ENCODE measurements at places on chromosomes 1 and 21. TPM values are rescaled to one million over a fixed set of nuclear protein-coding genes. Genes with fewer than 3 reads are reported as not detected.

DNA sequence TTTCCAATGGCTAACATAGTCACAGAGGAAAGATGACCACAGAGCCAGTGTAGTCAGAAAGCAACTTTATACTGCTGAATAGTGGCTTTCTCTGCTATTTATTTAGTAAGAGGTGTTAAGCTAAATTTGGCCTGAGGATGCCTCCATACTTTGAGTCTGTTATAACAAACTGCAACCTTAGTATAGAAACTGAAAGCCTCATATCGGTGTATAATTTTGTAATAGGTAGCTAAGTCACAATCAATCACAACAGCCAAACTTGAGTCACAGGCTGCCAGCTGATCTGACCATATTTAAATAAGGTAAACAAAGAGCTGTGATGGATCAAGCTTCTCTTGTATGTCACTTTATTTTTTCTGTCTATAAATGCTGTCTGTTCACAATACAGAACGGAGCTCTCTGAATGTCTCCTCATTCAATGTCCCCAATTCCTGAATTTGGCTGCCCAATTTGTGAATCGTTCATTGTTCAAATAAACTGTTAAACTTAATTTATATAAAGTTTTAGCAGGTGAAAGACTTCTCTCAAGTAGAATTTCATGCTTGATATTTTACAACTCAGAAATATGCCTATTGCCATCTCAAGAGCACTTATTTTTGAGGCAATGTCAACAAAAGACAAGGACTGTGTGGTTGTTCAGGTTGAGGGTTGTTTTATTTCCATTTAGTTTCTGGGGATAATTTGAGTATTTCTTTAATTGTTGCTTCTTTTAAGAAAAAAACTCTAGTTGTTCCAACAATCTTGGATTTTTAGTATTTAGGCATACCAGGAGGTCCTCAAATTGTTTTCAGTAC is 339.7 kb upstream of the B3GALT2 start:
- no peak for DNase-seq

- no peak for DNase-seq
Observed at GRCh38 chr1:69569576-69570328, 2.0 kb downstream of the LRRC7 start.

GRCh38 chr21:45848331-45848730 is 133.2 kb upstream of the COL6A1 start:
- no peak for DNase-seq

DNA sequence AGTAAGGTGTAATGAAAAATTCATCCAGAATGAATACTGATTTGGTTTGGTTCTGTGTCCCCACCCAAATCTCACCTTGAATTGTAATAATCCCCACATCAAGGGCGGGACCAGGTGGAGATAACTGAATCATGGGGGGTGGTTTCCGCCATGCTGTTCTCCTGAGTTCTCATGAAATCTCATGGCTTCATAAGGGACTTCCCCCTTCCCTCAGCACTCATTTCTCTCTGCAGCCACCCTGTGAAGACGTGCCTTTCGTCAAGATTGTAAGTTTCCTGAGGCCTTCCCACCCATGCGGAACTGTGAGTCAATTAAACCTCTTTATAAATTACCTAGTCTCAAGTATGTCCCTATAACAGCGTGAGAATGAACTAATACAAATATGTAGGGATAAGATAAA is 5.5 kb upstream of the SYNJ1 start:
- DNase-seq: no peak

- DNase-seq: no peak
Observed at GRCh38 chr1:33319186-33319948, 1.5 kb downstream of the A3GALT2 start.

DNA sequence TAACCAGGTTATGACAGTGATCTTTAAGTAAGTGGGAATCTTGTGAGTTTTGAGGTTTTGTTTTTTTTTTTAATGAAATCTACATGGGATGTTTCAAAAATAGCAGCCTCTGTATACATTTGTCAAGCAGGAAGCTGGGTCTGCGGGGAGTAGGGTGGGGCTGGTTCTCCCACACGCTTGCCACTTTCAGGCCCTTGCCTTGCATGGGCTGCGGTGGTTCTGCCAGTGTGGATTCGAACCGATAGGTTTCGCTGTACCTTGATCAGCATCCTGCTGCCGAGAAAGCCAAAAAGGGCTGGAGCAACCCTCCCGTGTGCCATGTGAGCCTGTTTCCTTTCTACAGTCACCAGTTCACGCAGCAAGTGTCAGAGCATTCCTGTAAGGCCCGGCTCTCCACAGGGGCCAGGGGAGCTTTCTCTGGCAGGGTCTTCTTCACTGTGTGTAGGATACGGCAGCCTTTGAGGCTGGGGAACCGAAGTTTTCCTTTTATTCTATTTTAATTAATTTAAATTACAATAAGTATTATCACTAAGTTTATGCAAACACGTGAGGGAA is 79.2 kb upstream of the SAMD11 start:
- DNase-seq: no peak

- DNase-seq: no peak
Observed at GRCh38 chr1:7249516-7249915, 464.3 kb downstream of the CAMTA1 start.

DNA sequence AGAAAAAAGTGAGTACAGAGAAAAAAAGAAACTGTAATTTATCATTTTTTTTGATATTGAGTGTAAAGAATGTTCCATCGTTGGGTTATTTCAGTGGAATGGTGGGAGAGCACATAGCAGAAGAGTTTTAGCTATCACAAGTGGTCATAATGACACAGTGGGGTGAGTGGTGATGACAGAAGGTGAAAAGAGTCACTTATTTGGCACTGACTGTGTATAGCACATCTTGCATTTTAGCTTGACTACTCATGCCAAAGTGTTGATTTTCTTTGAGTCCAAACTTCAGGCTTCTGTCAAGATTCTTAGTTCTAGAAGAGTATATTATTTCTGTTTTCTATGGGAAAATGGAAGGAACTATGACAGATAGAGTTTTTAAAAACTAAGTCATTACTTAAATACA is 261.2 kb downstream of the GRIK1 start:
- DNase-seq: peak; percentile 16

- peak; percentile 34 for DNase-seq
Observed at GRCh38 chr1:224631462-224632115, 15.5 kb downstream of the CNIH3 start.

- peak; percentile 52 for DNase-seq
Observed at GRCh38 chr21:32565856-32566465, 19.4 kb downstream of the TCP10L start.

- peak; percentile 48 for DNase-seq
Observed at GRCh38 chr1:246035060-246035541, 472.0 kb downstream of the SMYD3 start.

GRCh38 chr21:31781737-31782136 is 49.8 kb upstream of the SCAF4 start:
- peak; percentile 77 for DNase-seq

GRCh38 chr1:115190540-115191170 is 101.4 kb upstream of the TSPAN2 start:
- DNase-seq: peak; percentile 36

GRCh38 chr1:226629896-226630550 is 81.5 kb downstream of the STUM start:
- no peak for DNase-seq

DNA sequence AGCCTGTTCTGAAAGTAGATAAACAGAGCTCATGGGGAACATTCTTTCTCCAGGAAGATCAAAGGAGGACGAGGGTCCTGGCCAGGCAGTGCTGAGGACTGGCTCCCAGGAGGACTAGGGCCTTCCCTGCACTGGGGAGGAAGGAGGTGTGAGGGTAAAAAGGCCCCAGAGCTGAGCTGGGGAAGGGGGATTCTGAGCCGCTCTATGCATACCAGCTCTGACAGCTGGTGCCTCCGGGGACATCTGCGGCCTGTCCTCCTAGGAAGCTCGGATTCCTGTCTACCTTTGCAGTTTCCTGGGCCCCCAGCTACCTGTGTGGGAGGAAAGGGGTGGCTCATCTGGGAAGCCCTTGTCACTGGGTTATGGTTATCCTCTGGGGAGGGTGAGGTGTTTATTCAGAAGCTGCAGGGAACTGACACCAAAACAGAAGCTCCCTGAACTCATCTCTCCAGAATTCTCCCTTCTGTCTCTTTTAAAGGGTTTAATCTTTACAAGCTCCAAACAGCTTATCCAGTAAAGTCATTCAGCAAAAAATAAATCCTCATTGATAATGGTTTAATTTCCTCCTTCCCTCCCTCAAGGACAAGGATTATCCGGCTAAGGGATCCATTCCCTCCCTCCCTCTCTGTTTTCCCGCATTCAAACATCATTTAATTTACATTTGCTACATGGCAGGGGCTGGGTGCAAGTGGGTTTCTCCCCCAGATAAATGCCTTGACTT is 31.0 kb downstream of the NENF start:
- no peak for DNase-seq

- DNase-seq: peak; percentile 62
Observed at GRCh38 chr1:11784993-11785769, 20.6 kb downstream of the MTHFR start.

- no peak for DNase-seq
Observed at GRCh38 chr1:162029157-162029556, 5.5 kb upstream of the OLFML2B start.

DNA sequence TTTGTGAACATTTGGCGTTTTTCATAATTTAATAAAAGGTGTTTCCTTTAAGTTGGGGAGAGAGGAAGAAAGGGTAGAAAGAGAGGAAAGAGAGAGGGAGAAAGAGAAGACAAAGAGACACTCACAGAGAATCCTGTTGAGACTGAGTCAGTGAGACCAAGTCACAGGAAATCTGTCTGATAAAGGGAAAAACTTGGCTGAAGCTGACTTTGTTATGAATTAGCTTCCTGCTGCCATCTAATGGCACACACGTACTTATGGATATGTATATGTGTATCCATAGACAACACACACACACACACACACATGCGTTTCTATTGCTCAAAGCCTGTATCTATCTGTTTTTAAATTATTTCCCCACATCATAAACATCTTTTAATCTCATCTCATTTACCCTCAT is 42.5 kb upstream of the DISC1 start:
- peak; percentile 80 for DNase-seq

DNA sequence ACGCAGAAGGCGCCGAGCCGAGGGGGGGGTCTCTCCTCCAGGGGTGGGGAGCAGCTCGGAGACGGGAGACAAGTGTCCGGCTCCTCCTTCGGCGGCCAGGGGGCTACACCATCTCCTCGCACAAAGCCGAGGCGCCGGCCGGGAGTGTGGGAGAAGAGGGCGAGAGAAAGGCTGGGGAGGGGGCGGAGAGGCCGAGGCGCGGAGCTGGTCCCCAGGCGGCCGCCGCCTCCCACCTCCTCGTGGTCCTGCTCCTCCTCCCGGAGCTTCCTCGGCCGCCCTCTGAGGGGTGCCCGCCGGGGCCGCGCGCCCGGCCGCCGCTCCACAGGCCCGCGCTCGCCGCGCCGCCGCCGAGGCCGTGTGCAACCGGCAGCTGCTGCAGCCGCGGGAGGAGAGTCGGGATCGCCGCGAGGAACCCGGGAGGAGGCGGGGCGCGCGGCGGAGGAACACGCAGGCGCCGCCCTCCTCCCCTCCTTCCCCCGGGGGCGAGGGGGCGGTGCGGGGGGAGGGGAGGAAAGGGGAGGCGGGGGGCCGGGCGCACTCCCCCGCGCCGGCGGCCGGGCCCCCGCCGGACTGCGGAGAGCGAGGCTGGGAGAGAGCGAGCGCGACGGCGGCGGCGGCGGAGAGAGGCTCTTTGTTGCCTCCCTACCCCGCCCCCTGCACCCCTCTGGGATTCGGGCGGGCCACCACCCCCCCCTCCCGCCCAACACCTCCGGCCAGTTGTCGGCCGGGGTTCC is at the start of gene ENAH:
TSS of gene ENAH (minus strand) at position 395 of the 734 bp plus-strand sequence. CDS start 433 bp downstream, outside the sequence.
- peak; percentile 93 for DNase-seq

DNA sequence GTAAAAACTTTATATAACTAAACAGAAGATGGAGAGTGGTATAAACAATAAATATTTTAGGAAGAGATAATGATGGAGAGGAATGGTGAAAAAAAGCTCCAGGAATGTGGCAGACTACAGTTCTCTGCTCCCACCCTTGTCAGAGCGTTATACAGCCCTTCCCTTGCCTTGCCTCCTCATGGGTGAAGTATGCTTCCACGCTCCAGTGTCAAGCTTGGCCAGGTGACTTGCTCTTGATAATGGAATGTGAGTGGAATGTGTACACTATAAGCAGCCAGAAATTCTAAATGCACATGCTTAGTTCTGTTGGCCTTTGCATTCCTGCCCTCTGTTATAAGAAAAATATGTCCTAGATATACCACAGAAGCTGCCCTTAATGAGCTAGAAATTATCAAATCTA is 24.7 kb upstream of the POGK start:
- DNase-seq: peak; percentile 28

DNA sequence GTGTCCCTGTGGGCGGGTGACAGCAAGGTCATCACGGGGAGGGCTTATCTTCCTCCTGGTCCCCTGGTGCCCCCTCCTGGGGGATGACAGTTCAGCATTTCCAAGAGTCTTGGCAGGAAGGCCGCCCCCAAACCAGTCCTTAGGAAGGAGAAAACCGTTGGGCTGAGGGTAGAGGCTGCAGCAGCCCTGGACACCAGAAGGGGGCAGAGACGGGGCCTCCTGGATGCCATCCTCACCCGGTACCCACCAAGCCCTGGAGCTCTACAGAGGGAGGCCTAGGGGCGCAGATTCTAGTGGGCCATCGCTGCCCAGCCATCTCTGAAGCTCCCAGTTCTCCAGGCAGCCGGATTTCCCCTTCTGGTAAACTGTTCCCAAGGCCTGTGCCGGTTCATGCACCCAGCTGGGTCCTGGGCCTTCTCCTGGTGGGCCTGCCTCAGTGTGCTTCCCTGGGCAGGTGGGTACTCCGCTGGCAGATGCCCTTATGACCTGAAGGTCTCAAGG is 14.8 kb upstream of the ZNF669 start:
- peak; percentile 66 for DNase-seq

DNA sequence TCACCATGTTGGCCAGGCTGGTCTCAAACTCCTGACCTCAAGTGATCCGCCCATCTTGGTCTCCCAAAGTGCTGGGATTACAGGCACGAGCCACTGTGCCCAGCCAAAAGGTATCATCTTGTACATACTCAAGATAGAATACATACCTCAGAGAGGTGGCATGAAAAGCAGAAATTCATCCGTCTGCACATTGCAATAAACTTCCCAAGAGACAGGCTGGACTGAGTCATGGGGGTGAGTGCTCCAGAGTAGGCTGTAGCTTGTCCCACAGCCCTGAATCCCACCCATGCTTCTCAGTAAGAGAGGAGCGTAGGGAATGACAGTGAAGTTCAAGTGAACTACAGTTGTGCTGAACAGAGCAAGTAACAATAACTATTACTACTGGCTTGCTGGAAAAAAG is 19.7 kb downstream of the TOR3A start:
- DNase-seq: peak; percentile 46

GRCh38 chr1:171849245-171849898 is 8.1 kb downstream of the DNM3 start:
- DNase-seq: no peak

GRCh38 chr1:109579491-109579890 is 31.1 kb downstream of the GNAI3 start:
- peak; percentile 43 for DNase-seq

GRCh38 chr1:67557696-67558448 is 127.1 kb upstream of the GADD45A start:
- no peak for DNase-seq

FAM163A gene
- not detected for polyA plus RNA-seq

MYOG gene
- not detected for polyA plus RNA-seq

KLF17 gene
- polyA plus RNA-seq: 0.08 TPM

FOXO6 gene
- not detected for polyA plus RNA-seq

ANXA9 gene
- 0.26 TPM for polyA plus RNA-seq

SNAP47 gene
- polyA plus RNA-seq: 29.3 TPM
